GM12891 (cell line): ENCODE measurements at places on chromosomes 4 and X.

- DNase-seq: no peak
Measured at GRCh38 chrX:10381193-10381592, 224.4 kb downstream of the CLCN4 start.

GRCh38 chr4:141849778-141850177 lies 213.4 kb downstream of the IL15 start:
- no peak for DNase-seq

DNA sequence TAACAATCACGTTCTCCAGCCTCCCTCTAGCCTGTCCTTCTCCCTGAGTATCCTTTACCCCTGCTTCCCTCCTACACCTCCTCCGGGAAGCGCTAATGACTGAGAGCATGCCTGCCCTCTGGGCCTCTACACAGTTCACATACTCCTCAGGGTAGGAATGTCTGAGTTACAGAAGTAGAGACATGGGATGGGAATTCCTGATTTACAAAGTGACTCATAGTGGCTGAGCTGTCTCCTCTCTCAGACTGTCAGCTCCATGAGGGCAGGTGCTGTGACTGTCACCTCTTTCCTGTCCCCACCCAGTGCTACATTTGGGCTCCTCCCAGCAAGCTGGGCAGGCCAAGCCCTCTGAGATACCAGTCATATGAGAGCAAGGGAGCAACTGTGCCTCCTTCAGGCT lies 2.6 kb downstream of the LAS1L start:
- no peak for DNase-seq

- no peak for DNase-seq
Measured at GRCh38 chr4:56570041-56570440, 64.5 kb downstream of the ARL9 start.

DNA sequence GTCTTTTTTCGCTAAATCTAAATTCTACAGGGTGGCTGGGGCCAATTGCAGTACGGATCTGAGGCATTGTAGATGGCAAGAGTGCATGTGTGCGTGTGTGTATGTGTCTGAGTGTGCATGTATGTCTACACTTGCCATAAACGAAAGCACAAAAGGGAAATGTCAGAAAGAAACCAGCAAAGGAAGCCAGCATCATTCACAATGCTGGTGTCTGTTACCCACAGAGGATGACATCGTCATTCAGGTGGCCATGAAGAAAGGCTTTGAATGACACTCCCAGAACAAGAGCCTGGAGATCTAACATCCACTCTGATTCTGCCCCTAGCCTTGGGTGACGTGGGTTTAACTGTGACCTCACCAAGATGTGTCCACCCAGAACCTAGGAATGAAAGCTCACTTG lies 124.6 kb downstream of the DHRSX start:
- no peak for DNase-seq

GRCh38 chrX:129115104-129115503 lies 408.2 kb downstream of the SMARCA1 start:
- DNase-seq: peak; percentile 1

DNA sequence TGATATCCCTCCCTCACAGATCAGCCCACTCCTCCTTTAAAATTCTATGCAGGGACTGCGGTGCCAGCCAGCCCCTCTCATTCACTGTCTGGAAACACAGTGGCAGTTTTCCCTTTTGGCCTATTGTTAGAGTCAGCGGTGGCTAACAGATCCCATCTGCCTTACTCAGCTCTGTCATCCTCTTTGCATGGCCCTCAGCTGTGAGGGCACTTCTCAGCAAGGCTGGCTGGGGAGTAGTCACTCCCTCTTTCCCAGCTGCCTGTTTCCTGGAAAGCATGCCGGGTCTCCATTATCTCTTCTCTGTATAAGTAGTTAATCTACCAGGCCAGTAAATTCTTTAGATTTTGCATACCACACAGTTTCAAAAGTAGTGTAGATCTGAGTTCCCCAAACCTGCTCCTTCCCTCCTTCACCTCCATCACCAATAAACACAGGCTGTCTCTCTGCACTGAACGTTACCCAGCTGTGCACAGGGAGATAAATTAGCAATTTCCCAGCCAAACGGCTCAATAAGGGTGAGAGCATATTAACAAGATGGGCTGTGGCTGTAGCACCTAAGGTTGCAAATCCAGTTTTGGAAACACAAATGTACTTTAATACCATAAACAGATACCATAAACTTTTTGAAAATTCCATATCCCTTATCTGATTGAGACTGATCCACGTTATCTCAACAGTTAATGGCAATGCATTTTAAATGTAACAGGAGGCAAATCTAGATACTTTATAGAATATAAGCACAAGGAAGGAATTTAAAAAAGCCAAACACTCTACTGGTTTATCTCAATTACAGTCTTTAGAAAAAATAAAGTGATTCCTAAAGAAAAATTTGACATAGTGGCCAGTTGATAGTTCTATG lies 229.3 kb downstream of the ANKRD50 start:
- no peak for DNase-seq

- no peak for DNase-seq
Measured at GRCh38 chr4:93825551-93826216, 2.9 kb upstream of the ATOH1 start.

- DNase-seq: no peak
Measured at GRCh38 chrX:15165832-15166231, 104.1 kb downstream of the ASB9 start.

DNA sequence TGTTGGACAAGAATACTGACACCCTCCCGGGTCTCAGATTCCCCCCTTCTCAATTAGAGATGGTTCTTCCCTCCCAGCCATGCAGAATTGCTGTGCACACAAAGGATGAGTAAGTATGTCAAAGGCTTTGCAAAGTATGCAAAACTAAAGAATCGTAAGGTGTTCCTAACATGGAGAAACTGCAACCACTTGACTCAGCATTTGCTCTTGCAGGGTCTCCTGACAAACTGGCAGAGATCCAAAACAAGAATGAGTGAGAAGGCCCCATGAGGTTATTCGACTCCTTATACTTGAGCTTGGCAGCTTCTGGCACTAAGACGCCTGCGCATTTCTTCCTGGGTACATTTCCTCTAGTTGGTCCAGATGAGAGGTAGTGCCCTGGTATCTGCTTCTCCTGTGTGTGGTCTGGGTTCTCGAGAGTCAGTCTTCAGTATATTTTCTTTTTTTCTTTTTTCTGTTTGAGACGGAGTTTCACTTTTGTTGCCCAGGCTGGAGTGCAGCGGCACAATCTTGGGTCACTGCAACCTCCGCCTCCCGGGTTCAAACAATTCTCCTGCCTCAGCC lies 8.2 kb downstream of the FAM184B start:
- no peak for DNase-seq

DNA sequence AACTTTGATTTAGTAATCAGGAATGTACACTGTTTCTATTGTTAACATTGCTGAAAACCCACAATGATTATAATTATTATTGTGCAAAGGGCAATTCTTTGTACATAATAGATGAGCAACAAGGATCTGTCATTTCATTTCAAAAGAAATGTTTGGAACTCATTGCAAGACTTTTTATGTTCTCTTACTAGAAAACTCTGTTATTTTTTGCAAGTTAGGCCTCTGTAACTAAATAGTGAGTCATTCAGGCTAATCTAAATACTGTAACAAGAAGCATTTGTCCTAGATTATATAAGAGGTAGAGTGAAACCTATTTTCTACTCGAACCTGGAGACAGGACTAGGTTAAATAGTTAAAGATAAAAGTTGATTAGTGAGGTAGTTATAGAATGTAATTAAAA lies 93.2 kb upstream of the FAM47B start:
- DNase-seq: no peak

GRCh38 chr4:41069257-41069656 lies 145.1 kb downstream of the APBB2 start:
- DNase-seq: no peak

DNA sequence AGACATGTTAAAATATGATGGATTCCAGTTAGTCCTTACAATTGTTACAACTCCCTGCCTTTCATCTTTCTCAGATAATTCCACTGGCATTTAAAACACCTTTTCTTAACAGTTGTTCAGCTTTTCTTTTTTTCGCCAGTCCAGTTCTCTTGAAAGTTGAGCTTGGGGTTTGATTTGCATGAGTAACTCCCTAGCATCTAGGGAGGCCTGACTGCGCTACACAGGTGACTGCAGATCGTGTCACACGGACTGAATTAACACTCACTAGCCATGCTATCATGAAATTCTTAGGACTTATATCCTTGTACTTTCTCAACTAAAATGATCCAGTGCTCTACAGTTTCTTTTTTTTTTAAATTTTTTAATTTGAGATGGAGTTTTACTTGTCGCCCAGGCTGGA lies 69.8 kb downstream of the ARHGAP24 start:
- DNase-seq: no peak

DNA sequence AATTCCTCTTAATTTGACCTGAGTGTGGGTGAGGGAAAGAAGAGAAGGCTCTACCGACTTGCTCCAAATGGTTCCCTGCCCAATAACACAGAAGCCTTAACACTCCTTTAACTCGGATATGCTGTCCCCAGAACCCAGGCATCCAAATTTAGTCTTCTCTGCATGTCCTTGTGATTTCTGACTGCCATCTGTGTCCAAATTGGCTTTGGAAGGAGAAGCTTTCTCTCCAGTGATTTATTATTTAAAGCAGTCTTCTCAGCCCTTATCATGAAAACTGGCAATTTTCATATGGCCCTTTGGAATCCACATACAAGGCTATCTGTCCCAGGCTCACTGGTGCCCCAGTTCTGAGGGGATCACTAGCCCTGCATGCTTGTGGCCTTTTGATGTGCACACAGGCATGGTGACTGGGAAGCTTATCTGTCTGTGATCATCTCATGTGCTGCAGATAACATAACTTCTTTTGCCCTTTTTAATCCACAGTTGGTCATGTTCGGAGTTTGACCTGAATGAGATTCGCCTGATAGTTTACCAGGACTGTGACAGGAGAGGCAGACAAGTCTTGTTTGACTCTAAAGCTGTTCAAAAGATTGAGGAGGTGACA lies 56.7 kb downstream of the FNIP2 start:
- no peak for DNase-seq

DNA sequence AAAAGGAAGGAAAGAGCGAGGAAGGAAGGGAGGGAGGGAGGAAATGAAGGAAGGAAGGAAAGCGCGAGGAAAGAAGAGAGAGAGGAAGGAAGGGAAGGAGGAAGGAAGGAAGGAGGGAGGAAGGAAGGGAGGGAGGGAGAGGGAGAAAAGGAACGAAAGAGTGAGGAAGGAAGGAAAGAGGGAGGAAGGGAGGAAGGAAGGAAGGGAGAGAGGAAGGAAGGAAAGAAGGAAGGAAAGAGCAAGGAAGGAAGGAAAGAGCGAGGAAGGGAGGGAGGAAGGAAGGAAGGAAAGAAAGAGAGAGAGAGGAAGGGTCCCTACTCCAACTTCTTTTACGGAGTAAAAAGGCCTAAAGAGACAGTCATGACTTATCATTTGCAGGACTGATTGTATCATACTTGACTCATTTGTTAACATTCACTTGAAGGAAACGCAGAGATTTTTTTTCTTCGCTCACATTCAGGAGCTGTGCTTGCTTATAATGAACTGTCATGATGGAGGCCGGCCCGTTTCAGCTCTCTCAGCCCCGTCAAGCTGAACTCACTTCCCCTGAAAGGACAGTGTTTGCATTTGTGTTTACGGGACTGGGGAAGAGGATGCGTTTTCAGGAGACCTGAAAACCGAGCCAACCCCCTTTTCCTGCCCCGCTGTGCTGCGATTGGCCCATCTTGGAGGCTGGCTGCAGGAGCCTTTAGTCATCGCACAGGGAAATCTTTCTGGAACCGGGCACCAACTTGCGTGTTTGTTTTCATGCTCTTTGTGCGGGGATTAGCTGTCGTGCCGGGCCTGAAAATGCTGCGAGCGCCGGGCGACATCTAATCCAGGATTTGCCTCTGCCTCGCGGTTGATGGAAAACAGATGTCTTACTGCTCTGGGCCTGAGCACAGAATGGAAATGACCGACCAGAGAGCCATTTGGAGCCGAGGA lies 17.8 kb downstream of the TRIM2 start:
- no peak for DNase-seq

DNA sequence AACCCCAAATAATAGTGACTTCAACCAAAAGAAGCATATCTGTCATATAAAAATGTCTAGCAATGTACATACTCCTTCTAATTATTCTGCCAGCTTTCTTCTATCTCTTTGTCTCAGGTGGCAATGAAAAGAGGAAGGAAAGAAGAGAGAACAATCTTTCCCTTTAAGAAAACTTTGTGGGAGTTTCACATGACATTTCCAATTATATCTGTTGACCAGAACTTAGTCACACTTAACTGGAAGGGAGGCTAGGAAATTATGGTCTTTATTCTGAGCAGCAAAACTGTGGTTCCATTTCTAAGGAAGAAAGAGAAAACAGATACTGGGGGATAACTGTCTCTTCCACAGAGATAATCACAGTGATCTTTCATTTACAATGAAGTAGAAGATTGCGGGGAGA lies 12.9 kb upstream of the MAOA start:
- no peak for DNase-seq

GRCh38 chr4:173475751-173476150 lies 54.3 kb downstream of the HAND2 start:
- DNase-seq: no peak

GRCh38 chr4:27635936-27636913 lies 775.6 kb downstream of the STIM2 start:
- DNase-seq: no peak

DNA sequence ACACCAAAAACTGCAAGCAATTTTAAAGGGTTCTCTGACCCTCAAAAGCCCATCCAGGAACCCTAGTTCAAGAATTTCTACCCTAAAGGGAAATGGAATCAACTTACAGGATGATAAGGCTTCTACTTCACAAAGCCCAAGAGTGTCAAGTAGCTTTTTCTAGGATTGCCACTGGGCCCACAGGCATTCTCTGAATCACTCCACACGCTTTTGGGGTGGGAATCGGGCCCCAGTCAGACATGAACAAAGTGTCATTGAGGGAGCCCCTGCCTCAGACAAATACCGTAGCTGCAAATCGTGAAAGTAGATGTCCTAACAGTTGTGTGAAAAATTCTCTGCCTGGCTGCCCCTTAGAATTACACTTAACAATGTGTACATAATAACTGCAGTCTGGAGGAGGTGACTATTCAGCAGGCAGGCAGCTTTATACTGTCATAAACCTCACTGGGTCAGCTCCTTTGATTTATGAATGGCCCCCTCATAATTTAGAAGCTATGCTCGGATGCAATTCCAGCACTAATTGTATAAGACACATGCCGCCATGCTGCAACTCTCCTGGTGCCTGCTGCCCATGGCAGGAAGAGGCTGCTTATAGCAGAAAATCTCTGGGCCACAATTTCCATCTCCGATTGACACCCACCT lies 36.7 kb downstream of the CHRDL1 start:
- DNase-seq: no peak

DNA sequence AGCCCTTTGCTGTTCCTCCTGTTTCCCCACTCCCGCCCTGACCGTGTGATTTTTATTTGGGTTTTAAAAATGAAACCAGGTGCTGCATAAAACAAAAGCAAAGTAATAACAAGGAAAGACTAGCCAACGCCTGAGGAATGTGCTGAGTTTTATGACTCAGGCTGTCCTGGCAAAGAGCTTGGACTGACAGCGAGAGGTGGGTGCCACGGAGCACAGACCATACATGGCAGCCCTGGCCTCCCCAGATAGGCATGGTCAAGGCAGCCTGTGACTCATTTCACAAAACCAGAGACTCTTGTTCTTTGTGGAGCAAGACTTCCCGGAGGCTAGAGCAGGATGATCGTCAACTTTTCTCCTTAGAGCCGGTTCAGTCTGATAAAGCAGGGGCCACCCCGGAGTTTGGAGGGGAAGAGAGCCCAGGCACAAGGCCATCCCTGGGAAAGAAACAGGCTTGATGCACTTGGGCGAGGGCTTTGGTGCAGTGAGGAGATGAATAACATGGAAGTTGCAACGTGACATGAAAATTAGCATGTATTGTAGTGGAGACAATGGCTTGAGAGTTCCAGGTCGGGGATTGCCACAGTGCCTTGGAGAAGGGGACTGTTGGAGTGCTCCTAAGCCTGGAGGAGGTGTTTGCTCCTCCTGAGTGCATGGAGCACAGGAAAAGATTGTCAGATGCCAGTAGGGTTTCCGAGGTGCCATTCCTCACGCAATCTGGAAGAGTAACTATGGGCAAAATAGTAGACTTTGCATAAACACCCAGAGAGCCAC lies 54.8 kb downstream of the C4orf51 start:
- DNase-seq: no peak
